ENCODE measurements at places on chromosomes 5 and 9.
A peak's percentile ranks its signal among the peaks of the same experiment; 100 is the strongest.

GRCh38 chr5:35622974-35623373 lies 5.3 kb downstream of the SPEF2 start:
- no peak for DNase-seq

DNA sequence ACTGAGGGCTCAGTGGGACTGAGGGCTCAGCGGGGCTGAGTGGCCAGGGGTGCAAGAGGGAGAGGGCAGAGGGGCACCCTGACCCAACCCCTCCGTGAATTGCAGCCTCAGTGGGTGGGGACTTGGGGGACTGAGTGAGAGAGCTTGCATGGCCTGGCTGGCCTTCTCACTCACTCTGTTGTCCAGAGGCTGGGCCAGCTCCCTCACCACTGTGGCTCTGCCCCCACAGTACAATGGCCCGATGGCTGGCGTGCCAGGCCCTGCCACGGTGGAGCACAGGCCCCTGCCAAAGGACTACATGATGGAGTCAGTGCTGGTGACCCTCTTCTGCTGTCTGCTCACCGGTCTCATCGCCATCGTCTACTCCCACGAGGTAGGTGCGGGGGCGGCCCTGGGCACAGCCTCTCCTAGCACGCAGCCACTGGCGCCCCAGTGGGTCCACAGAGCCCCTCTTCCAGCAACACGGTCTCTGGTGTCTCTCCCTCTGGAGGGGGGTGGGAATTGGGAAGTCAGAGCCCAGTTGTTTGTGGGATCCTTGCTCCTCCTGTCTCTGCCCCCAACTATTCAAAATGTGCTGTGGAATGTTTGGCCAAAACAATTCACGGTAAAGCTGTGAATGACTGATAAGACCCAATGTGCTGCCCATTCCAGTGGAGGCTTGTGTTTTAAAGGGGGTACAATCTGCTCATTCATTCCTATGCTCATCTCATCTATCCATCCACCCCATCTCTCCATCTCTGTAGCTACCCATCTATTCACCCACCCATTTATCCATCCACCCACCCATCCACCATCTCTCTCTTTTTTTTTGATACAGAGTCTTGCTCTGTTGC lies 10.7 kb downstream of the PRRT1B start:
- peak; percentile 14 for DNase-seq

DNA sequence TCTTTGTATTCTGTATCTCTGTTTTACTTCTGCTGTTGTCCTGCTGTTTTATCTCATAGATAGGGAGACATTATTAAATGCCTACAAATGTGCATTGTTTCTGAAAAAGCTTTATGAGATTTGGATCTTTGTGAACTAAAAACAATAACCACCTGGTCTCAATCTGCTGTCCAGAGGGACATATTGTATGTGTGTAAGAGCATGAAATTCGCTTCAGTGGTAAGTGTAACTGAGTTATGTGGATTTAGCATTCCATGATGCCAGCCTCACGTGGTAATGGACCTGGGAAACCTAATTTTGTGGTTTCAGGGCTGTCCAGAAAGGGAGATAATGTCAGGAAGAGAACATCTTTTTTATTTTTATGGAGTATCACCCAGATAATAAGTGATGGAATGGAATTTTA lies 119.3 kb downstream of the GDNF start:
- no peak for DNase-seq

DNA sequence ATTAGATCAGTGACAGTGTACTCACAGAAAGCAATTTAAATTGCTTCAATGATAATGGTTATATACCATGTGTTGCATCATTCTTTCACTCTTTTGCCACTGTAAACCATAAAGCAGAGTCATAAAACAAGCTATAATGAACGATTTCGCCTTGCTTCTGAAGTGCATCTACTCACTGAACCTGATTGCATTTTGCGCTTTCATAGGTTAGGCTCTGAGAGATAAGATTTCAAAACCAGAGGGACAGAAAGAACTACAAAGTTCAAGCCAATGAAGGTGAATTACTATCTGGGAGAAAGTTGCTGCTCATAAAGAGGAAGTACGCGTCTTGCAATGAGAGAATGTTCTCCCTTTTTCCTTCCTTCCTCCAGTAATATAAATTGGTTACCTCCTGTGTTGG lies 412.7 kb downstream of the CETN3 start:
- no peak for DNase-seq

DNA sequence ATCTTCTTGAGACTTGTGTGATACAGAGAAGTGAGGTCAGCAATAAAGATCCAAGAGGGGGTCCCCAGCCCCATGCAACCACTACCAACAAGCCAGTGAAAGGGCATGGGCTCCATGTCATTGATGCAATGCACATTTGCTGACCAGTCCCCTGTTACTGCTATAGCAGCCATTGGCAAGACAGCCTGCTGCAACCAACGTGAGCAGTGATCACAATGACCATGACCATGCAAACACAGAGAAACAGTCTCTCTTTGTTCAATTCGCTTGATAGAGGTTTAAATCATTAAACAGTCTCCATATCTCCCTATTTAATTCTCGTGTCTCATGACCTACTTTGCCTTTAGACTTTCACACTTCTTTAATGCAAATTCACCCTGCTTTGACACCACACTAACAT lies 30.0 kb upstream of the FOXB2 start:
- no peak for DNase-seq

GRCh38 chr5:14038341-14038959 lies 94.0 kb upstream of the DNAH5 start:
- DNase-seq, result no peak

DNA sequence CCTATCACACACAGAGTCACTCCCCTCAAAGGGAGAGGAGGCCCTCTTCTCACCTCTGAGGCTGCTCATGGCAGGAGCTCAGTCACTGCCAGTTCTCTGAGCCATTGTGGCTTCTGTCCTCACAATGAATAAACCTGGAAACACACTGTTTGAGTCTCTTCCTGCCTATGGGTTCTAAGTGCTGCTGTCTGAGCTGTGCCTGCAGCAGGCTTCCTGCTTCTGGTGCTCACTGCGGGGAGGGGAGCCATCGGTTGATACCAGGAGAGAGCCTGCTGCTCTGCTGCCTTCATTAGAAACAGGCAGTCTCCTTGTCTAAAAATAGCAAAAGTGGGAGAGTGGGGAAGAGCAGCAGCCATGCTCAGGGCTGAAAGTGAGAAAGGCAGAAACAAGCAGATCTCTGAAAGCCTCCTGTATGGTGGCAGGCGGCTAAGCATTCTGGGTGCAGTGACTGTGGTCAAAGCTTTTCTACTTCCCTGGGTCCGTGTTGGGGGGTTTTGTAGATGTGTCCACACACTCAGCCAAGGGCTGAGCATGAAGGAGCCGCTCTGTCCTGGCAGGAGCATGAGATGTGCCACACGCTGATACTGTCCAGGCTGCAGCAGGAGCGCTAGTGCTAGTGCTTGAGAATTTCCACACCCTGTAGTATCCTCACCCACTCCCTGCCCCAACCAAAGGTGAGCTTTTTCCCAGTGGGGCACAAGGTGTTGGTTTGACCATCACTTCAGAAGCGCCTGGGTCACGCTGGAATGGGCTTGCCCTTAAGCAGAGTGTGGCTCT lies 34.2 kb downstream of the PRKACG start:
- DNase-seq, result no peak

DNA sequence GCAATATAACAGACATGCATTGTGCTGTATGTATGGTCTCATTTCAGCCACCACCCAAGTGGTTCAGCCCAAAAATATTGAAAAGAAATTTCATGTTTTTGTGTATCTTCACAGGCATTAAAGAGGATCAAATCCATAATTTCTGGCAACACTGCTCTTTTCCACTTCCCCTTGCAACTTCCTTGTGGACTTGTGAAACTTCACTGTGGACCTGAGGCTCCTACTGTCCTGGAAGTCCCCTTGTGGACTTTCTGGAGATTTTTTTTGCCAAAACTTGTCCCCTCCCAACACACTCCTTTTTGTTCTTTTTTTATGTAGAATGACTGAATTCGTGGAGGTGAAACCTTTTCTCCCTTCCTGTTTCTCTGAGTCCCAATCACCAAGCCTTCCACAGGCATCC lies 14.3 kb downstream of the OTULINL start:
- DNase-seq, result no peak

DNA sequence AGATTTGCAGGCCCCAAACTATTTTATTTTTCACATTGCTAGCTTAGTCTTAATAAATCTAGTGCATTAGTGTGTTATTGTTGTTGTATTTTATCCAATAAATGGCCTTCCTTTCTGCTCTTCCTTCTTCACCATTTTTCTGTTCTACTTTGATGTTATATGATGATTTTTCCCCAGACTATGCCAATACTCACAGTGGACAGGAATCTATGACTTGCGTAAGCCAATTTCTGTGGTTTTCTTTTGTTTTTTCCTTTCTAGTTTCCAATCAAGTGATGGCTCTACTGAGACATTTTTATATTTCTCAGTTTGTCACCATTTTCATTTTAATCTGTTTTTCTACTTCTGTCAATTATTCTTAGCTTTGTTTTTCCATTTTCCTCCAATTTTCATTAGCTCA lies 106.8 kb upstream of the FBXL7 start:
- DNase-seq, result no peak
